ENCODE measurements at places on chromosomes 1 and 21. TPM values are rescaled to one million over a fixed set of nuclear protein-coding genes. Genes with fewer than 3 reads are reported as not detected.

The MXRA8 gene
- 16.8 TPM for total RNA-seq

DNA sequence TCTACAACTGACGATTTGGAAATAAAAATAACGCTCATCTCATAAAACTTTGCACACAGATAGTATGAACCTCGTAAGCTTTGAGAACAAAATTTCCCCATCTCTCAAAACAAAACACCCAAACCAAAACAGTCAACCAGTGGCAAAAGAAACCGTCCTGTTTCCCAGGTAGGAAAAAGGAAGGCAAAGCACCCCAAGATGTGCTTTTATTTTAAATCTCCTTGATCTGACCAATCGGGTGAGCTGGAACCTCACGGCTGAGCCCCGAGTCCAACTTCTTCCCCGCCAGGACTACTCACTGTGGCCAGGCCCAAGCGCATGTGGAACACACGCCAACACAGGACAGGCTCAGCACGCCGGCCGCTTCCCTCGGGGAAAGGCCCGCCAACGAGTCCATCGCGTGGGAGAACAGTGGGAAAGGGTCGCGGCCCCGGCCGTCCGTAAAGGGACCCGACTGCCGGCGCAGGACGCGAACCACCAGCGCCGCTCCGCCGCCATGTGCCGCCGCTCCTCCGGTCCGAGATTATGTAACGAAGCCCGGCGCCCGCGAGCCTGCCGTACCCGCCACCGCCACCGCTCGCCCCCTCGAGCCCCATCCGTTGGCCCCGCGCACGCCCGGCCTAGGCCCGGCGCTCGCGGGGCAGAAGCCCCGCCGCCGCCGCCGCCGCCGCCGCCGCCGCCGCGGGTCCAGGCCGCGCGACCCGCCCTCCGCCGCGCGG lies 759 bp downstream of the AHCTF1 start:
- peak; percentile 76 for DNase-seq

GRCh38 chr1:155396874-155397476 lies 76.3 kb downstream of the RUSC1 start:
- no peak for DNase-seq

The HENMT1 gene
- total RNA-seq, result 1.2 TPM

GRCh38 chr1:77643456-77643855 lies 39.0 kb downstream of the ZZZ3 start:
- no peak for DNase-seq

DNA sequence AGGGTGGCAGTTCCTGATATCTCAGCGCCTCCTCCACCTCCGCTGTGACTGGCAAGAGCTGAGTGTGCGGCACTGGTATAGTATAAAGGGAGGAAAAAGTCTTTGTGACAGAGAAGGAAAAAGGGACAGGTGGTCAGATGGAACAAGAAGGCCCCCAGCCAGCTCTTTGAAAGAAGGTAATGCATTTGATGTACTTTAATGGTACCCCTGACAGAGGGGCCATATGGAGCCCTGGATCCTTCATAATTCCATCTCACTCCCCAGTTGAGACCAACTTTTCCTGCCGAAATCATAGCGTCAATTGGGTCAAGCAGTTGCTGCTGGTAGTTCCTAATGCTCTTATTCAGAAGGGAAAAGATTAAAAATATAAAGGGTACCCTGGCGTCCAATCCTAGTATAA lies 198.2 kb downstream of the ZNF326 start:
- DNase-seq, result no peak

The FCAMR gene
- total RNA-seq, result not detected

- DNase-seq, result no peak
Measured at GRCh38 chr1:212225871-212226302, 59.3 kb upstream of the PPP2R5A start.

GRCh38 chr1:93467606-93468005 lies 19.7 kb downstream of the FNBP1L start:
- no peak for DNase-seq

DNA sequence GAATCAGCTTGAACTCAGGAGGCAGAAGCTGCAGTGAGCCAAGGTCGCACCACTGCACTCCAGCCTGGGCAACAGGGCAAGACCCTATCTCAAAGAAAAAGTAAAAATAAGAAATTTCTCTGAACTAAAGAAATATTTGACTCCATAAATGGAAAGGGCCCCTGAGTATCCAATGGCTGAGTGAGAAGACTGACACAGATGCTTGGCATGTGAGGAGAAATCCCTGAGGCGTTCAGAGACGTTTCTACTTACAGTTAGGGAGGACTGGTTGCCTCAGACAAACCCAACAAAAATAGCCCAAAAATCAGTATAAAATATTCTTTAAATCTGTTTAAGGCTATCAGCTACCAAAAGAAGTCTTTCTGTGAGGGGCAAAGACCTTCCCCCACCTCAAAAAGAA lies 3.0 kb upstream of the SUMO3 start:
- DNase-seq, result no peak

The OR2T2 gene
- not detected for total RNA-seq

GRCh38 chr1:184935920-184936798 lies 38.1 kb downstream of the NIBAN1 start:
- DNase-seq, result peak; percentile 34

GRCh38 chr1:22444856-22445255 lies 6.8 kb upstream of the ZBTB40 start:
- no peak for DNase-seq

GRCh38 chr1:110123224-110123623 lies 11.0 kb downstream of the UBL4B start:
- DNase-seq, result no peak

GRCh38 chr1:12475530-12475934 lies 142.5 kb downstream of the DHRS3 start:
- DNase-seq, result no peak

DNA sequence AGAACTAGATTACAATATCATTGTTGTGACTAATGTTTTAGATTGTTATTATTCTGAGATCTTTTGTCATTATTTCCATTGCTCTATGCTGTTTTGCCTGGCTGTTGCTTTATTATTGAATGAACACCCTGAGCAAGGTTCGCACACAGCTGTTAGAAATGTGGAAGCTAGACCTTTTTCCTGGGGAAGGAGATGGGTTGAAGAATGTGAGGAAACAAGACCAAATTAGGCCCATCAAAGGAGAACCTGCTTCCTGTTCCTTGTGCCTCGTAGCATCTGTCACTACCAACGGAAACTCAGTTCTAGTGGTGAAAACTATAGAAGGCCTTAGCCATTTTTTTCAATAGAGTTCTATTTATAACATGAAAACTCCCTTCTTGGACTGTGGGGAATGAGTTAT lies 68.7 kb downstream of the RGL1 start:
- no peak for DNase-seq

- no peak for DNase-seq
Measured at GRCh38 chr1:166811691-166812090, 27.6 kb upstream of the POGK start.

GRCh38 chr1:100713626-100714025 lies 5.9 kb upstream of the VCAM1 start:
- no peak for DNase-seq

- peak; percentile 34 for DNase-seq
Measured at GRCh38 chr1:2559509-2560298, 3.5 kb downstream of the TNFRSF14 start.

DNA sequence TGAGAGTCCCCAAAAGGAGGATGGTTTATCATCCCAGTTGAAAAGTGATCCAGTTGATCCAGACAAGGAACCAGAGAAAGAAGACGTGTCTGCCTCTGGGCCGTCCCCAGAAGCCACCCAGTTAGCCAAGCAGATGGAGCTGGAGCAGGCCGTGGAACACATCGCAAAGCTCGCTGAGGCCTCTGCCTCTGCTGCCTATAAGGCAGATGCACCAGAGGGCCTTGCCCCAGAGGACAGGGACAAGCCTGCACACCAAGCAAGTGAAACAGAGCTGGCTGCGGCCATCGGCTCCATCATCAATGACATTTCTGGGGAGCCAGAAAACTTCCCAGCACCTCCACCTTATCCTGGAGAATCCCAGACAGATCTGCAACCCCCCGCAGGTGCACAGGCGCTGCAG lies 43.3 kb downstream of the ZBTB17 start:
- no peak for DNase-seq
